OCI-LY7 (cell line): ENCODE measurements at places on chromosomes 6 and 20. TPM values are rescaled to one million over a fixed set of nuclear protein-coding genes. Genes with fewer than 3 reads are reported as not detected.

DNA sequence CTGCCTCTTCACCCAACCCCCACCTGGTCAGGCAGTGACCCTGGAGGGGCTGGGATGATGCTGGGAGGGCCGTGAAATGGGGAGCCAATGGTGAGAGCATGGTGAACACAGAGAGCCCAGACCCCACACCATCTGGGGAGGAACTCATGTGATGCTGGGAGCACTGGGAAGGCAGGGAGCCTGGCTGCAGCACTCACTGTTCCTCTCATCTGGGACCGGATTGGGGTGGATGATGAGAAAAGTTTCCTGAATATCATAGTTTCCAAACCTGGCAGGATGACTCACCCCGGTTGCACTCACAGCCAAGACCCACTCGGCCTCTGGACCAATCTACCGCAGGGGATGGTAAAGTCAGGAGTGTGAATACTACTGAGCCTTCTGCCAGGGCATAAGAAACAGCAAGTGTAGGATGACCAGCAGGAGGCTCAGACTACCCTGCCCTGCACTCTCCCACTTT lies 21.8 kb downstream of the ULBP1 start:
- no peak for DNase-seq

DNA sequence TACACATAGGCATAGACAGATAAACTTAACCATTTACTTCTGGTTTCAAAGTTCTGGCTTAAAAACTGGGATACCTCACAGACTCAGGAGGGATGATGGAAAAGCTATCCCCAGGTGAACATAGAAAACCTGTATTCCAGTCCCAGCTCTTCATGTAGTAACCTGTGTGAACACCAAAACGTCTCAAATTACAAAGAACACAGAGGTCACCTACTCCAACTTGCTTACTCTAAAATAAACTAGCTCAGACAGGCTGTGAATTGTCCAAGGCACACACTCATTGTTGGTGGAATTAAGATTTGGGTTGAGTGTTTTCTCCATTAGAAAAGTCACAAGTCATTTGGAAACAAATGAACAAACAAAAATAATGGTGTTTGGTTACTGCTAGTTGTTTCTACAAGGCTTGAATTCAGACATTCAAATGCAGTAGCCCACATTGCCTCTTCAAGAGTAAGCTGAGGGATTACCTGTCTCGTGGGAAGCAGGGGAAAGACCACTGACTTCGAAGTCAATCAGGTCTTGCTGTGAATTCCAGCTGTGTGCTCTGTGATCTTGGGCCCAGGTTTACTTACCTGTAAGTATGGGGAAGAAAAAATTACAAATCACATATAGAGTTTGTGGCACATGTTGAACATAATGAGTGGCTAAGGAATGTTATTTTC lies 48.2 kb upstream of the LRRC1 start:
- no peak for DNase-seq

The GRM1 gene
- not detected in 2 replicates for total RNA-seq

- DNase-seq: no peak
Observed at GRCh38 chr6:10595731-10596664, 74.8 kb downstream of the GCNT2 start.

- no peak for DNase-seq
Observed at GRCh38 chr20:25020345-25020744, 27.8 kb upstream of the APMAP start.

GRCh38 chr6:69796073-69796641 lies 653 bp downstream of the LMBRD1 start:
- peak; percentile 69 for DNase-seq

The MTFR2 gene
- total RNA-seq: 26.6 and 32.9 TPM in 2 replicates

- no peak for DNase-seq
Observed at GRCh38 chr6:170099387-170099786, 191.5 kb downstream of the DLL1 start.

- DNase-seq: no peak
Observed at GRCh38 chr20:51661609-51662178, 106.5 kb downstream of the ATP9A start.

The TCF19 gene
- 54.5 and 56.7 TPM in 2 replicates for total RNA-seq

DNA sequence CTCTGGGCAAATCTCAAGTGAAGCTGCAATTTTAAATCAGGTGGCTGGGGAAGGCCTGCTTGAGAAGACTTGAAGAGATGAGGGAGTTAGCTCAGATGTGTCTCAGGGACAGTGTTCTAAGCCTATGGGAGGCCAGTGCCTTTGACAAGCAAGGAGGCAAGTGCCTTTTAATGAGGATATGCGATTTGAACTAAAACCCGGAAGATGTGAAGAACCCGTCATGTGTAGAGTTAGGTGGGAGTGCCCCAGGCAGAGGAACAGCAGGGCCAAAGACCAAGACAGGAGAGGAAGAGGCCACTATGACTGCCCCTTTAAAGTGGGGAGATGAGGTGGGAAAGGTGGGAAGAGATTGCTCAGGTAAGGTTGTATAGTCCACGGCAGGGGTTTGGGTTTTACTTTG lies 71.9 kb downstream of the SLX4IP start:
- DNase-seq: no peak

The RNF39 gene
- total RNA-seq: not detected in 2 replicates
